HT-29 (cell line): ENCODE measurements at places on chromosomes 4 and X. TPM values are rescaled to one million over a fixed set of nuclear protein-coding genes. Genes with fewer than 3 reads are reported as not detected.

Gene SEL1L3
- 54.4 and 55.9 TPM in 2 replicates for total RNA-seq

Gene UPF3B
- 4.8 and 5.1 TPM in 2 replicates for total RNA-seq

Gene SLC9A7
- total RNA-seq = 26.9 and 30.4 TPM in 2 replicates

Gene CFP
- 0.21 and 0.56 TPM in 2 replicates for total RNA-seq

Gene BEND2
- total RNA-seq = not detected in 2 replicates

Gene GPR119
- not detected in 2 replicates for total RNA-seq

Gene TMPRSS11A
- total RNA-seq = not detected in 2 replicates

Gene AKAP17A
- 34.9 and 38.3 TPM in 2 replicates for total RNA-seq

Gene NKX3-2
- 0.05 TPM in 1 of 2 replicates, not detected in the other for total RNA-seq

Gene TKTL1
- not detected in 2 replicates for total RNA-seq

Gene ITIH6
- total RNA-seq = 0.20 TPM in 1 of 2 replicates, not detected in the other

Gene CT55
- not detected in 2 replicates for total RNA-seq

Gene ERAS
- total RNA-seq = not detected in 2 replicates

Gene CHRDL1
- total RNA-seq = not detected in 2 replicates

Gene SSX2
- total RNA-seq = not detected in 2 replicates

Gene PPP1R2C
- total RNA-seq = not detected in 2 replicates
